ENCODE measurements at places on chromosomes 12 and 14.

DNA sequence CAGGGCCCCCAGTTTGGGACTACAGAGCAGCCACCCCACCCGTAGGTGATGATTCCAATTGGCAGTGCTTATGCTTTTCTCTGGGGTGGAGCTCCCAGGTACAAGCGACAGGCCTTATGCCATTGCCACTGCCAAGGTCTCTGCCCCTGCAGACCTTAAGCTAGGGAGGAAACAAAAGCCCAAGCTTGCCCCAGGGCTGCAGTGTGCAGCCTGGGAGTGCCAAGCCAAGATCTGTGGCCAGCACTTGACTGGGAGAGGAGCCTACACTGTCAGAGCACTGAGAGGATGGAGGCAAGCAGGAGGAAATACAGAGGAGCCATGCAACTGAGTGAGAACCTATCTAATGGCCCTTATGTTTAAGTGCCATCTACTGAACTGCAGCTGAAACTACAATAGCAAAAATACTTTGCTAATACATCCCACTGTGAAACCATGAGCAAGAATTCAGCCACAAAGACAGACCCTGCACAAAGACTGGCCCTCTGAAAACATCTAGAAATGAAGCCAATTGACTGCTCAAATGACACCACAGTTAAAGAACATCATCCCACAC is 17.7 kb upstream of the ASCL1 start:
- DNase-seq, result no peak

- DNase-seq, result no peak
These were observed 898 bp upstream of the RAB15 start for GRCh38 chr14:64973026-64973442.

GRCh38 chr14:65110525-65110924 is 8.2 kb upstream of the MAX start:
- no peak for DNase-seq

GRCh38 chr12:9851050-9851449 is 18.1 kb downstream of the CLEC2B start:
- no peak for DNase-seq

- DNase-seq, result no peak
These were observed 129.5 kb downstream of the KIF26A start for GRCh38 chr14:104267895-104268294.
